Endothelial cell (in vitro differentiated cells): ENCODE measurements at places on chromosomes 1 and 21.

- no peak for DNase-seq
Observed at GRCh38 chr21:31520561-31521098, 138.9 kb upstream of the SOD1 start.

- DNase-seq = no peak
Observed at GRCh38 chr1:154742606-154743005, 127.5 kb downstream of the KCNN3 start.

GRCh38 chr1:170661646-170662411, 2.1 kb upstream of the PRRX1 start:
- DNase-seq = no peak

GRCh38 chr1:77175230-77175844, 43.9 kb downstream of the PIGK start:
- no peak for DNase-seq

DNA sequence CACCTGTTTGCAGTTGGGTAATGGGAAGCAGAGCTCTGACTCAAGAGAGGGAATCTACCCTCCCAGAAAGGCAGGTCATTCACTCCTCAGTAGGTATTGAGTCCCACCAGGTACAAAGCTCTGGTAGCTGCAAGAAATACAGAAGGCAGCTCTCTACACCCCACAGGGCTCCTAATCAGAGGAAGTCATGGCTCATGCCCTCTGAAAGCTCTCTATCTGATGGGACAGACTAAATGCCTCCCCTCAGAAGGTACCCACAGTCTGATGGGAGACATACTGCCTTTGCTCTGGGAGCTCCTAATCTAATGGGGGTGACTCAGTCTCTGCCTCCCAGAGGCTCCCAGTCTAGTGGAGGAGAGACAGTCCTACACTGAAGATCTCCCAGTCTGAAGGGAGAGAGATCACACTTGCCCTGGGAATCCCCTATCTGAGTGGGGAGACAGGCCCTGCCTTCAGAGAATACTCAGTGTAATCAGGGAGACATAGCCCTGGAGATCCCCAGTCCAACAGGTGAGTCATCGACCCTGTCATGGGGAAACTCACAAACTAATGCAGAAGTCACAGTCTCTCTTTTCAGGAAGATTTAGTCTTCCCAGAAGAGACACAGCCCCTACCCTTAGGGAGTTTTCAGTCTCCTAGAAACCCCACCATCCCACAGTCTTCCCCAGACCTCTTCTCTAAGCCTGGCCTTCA, 23.7 kb downstream of the CAMK1G start:
- no peak for DNase-seq

- no peak for DNase-seq
Observed at GRCh38 chr21:15183813-15184257, 119.0 kb upstream of the NRIP1 start.

GRCh38 chr1:88731475-88732269, 47.6 kb downstream of the PKN2 start:
- no peak for DNase-seq

GRCh38 chr1:8061673-8062386, 35.7 kb upstream of the ERRFI1 start:
- no peak for DNase-seq

- DNase-seq = no peak
Observed at GRCh38 chr1:1034439-1034781, 14.5 kb downstream of the AGRN start.

DNA sequence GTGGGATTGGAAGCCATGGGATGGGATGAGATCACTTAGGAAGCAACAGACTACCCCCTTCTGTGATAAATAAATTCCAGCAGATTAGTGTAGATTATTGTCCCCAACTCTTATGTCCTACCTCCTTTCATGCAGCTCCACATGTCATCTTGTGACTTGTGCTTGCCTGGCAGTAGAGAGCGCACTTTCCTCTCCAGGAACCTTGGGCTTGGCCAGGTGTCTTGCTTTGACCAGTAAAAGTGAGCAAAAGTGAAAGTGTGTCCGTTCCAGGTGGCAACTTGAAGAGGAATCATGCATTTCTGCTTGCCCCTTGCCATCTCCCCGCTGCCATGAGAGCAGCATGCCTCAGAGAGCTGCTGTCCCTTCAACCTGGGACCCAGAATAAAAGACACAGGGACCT, 122.9 kb upstream of the ERG start:
- no peak for DNase-seq

DNA sequence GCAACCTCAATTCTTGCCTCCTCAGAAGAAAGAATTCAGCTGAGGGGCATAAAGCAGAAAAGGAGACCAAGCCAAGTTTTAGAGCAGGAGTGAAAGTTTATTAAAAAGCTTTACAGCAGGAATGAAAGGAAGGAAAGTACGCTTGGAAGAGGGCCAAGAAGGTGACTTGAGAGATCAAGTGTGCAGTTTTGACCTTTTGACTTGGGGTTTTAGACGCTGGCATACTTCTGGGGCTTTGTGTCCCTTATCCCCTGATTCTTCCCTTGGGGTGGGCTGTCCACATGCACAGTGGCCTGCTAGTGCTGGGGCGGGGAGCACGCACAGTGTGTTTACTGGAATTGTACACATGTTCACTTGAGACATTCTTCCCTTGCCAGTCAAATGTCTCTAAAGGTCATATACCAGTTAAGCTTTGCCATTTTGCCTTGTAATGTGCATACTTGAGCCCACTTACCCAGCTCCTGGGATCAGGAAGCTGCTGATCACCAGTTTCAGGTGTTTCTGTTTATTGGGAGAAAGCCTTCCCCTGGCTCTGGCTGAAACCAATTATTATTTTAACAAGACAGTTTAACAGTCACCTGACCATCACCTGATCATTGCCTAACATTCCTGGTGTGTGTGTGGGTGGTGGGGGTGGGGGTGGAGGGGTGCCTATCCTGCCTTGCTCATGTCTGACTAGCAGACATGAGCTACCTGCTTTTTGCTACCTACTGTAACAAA, 36.2 kb downstream of the UTP25 start:
- DNase-seq = no peak

DNA sequence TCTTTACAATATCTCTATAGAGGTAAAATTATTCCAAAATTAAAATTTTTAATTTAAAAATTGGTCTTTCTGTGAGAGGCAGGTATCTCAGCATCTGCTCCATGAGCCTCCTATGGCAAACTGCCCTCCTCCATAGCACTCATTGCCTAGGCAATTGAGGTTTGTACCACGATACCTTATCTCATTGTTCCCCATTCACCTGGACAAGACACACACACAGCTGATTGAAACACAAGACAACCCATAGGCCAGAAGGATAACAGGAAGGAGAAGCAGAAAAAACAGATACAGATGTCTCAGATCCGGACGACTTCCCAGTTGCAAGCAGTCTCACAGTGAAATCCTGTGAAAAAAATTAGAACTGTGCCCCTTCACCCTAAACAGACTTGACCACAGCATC, 24.3 kb downstream of the RHBDL2 start:
- DNase-seq = no peak

GRCh38 chr1:235624721-235625333, 24.8 kb downstream of the GNG4 start:
- DNase-seq = no peak

DNA sequence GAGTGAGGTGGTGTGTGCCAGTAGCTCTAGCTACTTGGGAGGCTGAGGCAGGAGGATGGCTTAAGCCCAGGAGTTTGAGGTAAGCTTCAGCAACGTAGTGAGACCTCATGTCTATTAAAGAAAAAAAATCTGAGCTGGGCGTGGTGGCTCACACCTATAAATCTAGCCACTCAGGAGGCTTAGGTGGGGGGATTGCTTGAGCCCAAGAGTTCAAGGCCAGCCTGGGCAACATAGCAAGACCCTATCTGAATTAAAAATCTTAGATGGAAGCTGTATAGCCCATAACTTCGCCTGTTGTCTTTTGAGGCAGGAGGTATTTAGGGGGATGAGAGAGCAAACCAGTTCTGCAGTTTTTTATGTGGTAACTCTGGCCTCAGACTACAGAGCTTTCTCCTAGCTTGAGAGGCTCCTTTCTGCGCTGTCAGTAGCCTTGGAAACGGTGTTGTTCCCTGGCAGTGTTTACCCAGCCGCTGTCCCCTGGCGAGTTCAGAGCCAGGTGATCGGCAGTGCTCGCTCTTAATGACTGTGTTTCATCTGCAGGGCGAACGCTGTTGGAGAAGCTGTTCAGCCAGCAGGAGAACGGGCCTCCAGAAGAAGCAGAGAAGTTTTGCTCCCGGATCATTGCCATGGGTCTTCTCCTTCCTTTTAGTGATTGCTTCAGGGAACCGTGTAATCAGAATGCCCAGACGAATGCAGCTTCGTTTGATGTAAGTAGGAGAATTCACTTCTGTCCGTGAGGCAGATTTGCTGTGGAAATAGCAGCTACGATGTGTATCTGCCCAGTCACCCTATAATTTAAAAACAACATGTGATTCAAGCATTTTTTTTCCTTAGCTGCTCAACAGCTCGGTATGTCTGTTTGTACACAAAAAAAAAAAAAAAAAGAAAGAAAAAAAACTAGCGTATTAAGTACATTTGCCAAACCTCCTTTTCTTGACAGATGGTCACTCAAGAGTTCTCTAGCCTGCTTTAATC, 31.2 kb downstream of the FMN2 start:
- DNase-seq = no peak

DNA sequence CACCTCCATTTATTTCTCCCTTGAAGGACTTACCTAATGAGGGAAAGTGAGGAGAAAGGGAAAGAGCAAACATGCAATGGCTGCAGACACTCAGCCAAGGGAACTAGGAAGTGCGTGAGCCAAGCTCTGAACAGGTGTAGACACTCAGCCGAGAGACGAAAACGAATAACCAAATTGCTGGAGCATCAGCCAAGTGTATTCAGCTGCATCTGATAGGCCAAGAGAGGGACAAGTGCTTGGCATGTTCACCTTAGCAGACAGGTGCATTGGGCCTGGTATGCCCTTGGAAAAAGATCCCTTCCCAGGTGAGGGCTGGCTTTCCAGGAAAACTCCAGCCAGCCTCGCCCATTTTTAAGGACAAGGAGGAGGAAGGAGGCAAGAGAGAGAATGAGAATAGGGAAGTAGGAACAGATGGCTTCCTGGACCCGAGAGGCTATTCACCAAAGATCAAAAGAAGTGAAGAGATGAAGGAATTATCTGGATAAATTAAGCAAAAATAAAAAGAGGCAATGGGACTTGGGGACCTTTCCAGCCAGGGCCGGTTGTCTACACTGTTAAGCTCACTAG, 184.7 kb downstream of the TOMM20 start:
- DNase-seq = no peak

GRCh38 chr1:28927648-28928313, 13.4 kb downstream of the EPB41 start:
- DNase-seq = no peak

- peak; percentile 61 for DNase-seq
Observed at GRCh38 chr1:152141971-152142584, 16.9 kb downstream of the RPTN start.

DNA sequence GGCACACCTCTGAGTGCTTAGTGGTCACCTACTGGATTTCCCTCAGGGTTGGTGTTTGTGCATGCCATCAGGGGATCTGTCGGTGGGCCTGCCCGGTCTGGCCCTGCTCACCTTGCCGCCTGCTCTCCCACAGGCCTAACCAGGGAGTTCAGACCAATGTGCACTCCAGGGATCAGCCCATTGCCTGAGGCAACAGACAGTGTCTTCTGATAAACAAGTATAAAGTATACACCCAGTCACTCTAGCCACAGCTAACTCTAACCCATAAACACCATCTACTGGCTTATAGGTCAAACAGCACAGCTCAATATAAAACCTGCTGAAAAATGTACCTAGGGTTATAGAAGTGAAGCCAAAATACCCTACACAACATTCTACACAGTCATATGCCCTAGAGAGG, 1300.0 kb downstream of the PLA2G4A start:
- DNase-seq = no peak

DNA sequence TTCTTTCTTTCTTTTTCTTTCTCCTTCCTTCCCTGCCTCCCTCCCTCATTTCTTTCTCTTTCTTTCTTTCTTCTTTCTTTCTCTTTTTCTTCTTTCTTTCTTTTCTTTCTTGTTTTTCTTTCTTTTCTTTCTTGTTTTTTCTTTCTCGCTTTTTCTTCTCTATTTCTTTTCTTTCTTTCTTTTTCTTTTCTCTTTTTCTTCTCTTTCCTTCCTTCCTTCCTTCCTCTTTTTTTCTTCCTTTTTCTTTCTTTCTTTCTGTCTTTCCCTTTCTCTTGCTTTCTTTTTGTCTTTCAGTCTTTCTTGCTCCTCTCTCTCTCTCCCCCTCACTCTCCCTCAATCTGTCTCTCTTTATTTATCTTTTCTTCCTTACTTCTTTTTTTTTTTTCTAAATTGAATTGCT, 472.0 kb upstream of the CHRM3 start:
- no peak for DNase-seq

DNA sequence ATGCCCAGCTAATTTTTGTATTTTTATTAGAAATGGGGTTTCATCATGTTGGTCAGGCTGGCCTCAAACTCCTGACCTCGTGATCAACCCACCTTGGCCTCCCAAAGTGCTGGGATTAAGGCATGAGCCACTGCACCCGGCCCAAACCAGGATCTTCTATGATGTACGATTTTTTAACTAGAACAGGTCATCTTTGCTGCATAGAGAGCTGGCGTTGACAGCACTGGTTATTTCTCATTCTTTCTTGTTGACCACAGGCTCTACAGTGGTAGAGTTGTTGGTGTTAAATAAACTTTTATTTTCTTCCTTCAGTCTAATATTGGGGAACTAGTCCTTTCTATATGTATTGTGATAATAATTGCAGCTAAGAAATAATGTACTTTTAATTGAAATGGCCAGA, 3.8 kb upstream of the MAB21L3 start:
- no peak for DNase-seq

GRCh38 chr21:45863267-45863666, 118.3 kb upstream of the COL6A1 start:
- DNase-seq = no peak

GRCh38 chr1:82160903-82161302, 360.2 kb downstream of the ADGRL2 start:
- no peak for DNase-seq
